Stimulated activated CD4-positive, alpha-beta T cell treated with anti-CD3 and anti-CD28 coated beads, Interleukin-1b, Interleukin-23, amount 100 ng/mL, for 1 hour (primary cell): ENCODE measurements at places on chromosomes 12 and 14.

DNA sequence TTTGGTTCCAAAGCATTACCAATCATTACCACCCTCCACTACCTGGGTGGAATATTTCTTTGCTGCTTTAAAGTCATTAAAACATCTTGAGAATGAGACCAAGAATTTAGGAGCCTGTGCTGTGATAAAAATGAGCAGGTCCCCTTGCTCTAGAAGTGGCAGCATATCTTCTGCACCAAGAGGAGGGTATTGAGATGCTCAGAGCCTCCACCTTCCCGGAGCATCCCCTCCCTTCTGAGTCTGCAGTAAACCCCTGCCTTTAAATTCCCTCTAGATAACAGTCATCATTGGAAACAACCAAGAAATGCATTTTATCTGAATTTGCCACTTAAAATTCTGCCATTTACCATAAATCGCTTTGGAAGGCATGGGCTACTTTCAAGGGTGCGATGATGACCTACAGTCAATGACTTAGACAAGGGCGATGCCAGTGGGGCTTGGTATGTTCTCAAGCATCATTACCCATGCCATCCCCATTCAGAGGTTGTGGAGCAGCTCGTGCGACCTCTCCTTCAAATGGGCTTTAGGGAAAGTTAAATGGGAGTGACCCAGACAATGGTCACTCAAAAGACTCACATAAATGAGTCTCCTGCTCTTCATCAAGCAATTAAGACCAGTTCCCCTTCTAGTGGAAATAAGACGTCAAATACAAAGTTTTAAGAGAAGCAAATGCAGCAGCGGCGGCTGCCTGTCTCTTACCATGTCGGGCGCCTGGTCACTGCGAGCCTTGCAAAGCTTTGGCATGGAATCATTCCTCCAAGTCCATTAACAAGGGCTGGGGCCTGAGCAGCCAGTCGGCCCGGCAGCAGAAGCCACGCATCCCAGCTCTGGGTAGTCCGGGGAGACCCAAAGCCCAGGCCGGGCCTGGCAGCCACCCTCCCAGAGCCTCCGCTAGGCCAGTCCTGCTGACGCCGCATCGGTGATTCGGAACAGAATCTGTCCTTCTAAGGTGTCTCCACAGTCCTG lies 334.5 kb downstream of the TMEM121 start:
- DNase-seq, result no peak

- no peak for DNase-seq
These were observed 42.6 kb downstream of the PDZRN4 start for GRCh38 chr12:41230756-41231155.

GRCh38 chr12:114672817-114673168 lies 11.2 kb downstream of the TBX3 start:
- no peak for DNase-seq

- no peak for DNase-seq
These were observed 55.5 kb downstream of the EML5 start for GRCh38 chr14:88737245-88737644.

- DNase-seq, result no peak
These were observed 106.1 kb downstream of the PTPN11 start for GRCh38 chr12:112524676-112525425.

GRCh38 chr12:116916714-116917114 lies 6.0 kb downstream of the FBXW8 start:
- DNase-seq, result no peak

GRCh38 chr14:68762953-68763764 lies 29.7 kb downstream of the ZFP36L1 start:
- no peak for DNase-seq

DNA sequence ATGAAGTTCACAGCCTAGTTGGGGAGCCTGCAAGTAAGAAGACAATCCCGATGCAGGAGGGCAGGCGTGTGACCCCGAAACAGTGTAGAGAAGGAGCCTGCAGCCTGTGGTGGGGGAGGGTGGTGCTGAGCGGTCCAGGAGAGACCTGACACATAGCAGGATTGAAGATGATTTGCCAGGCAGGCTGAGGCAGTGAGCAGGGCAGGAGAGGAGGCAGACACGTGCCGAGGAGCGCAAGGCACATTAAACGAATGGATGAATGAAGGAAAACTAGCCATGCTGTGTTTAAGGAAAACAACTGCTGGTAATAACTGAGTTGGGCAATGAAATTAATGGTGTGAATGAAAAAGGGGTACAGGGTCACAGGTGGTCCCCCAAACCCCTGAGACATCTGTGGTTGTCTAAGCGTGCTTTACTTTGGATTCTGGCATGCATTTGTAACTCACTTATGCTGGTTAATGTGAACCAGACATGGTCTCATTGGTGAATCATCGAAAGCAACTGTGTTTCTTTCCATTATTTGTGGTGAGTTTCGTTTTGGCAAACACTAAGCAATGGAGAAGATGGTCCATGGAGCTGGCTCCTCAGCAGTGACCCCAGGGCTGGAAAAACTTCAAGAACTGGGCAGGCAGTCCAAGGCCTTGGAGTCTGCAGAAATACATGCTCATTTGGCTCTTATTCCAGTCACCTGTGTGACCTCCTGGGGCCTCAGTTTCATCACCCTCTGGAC lies 96.9 kb upstream of the EVL start:
- DNase-seq, result no peak

DNA sequence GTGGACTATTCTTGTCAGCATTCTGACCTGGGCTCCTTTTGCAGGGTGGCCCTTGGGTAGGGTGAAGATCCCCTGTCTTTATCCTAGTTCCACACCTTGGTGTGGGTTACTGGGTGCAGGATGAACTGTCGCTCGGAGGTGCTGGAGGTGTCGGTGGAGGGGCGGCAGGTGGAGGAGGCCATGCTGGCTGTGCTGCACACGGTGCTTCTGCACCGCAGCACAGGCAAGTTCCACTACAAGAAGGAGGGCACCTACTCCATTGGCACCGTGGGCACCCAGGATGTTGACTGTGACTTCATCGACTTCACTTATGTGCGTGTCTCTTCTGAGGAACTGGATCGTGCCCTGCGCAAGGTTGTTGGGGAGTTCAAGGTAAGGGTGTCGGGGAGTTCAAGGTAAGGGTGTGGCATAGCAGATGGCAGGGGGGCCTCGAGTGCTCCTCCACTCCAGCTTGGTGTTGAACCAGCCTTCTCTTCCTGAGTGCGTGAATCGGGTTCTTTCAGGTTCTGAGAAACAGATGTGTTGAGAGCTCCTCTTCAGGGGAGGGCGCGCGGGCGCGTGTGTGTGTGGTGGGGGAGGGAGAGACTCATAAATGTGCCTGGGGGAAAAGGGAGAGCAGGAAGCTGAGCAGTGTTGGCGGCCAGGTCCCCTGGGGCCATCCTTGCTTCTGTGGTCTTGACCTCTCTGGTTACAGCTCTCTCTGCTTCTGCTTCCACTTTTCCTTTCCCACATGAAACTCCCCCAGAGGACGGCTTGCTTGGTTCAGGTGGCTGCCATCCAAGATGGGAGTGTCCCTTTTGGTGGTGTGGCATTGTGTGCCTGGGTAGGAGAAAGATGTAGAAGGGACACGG lies 4.0 kb downstream of the ATG101 start:
- no peak for DNase-seq

DNA sequence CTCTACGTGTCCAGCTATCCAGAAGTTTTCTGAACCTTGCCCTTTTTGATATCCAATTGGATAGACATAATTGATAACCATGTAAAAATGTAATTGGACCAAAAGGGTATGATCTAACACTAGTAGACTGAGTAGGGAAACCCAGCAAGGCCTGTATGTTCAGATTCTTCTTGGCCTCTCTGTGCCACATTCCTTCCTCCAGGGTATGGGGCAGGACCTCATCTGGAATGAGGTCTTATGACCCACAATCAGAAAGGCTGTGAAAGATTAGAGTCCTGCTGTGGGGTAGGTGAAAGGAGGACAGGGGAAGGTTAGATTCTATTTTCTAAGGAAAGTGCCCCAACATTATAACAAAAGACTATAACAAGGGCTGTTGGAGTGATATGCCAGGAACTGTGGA lies 51.3 kb upstream of the A2ML1 start:
- DNase-seq, result no peak

DNA sequence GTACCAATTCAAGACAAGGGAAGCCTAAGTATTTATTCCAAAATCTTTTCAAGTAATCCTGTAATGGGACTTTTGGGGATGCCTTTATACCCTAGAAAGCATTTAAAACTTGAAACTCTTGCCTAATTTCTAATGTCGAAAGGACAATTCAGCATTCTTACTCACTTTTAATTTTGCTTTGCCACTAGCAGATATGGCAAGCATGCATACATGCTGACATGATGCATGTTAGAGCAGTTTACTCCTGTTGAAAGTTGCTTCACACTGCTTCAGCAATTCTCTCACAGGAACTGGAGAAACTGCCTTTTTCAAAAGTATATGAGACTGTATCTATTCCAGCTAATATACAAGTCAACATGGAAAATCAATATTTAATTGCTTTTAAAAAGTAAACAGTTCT lies 79.9 kb downstream of the TAOK3 start:
- no peak for DNase-seq

DNA sequence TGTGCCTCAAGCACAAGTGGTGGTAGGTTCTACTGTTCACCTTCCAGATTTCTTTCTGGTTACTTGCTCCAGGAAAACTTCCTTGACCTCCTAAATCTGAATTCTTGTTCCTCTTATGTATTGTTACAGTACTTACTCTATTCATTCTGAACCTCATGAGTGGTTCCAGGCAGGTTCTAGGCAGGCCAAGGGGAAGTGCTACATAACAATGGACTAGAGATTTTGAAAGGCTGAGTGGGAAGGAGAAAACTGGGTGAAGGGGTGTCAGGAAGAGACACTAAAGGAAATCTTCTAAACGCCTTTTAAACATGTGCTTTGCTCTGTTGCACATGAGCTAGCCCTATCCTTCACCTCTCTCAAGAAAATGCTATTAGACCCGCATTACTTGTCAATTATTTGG lies 1.6 kb downstream of the YARS2 start:
- no peak for DNase-seq
